Neural cell (in vitro differentiated cells): ENCODE measurements at places on chromosomes 4 and X. TPM values are rescaled to one million over a fixed set of nuclear protein-coding genes. Genes with fewer than 3 reads are reported as not detected.

GATA1 gene
- not detected in 2 replicates for polyA plus RNA-seq

ATG4A gene
- 20.4 and 23.9 TPM in 2 replicates for polyA plus RNA-seq

CCNB3 gene
- polyA plus RNA-seq, result 0.42 TPM in 1 of 2 replicates, not detected in the other

GRIA3 gene
- polyA plus RNA-seq, result 7.5 and 7.8 TPM in 2 replicates

CYTL1 gene
- polyA plus RNA-seq, result not detected in 2 replicates

SHOX gene
- not detected in 2 replicates for polyA plus RNA-seq

RAB40AL gene
- polyA plus RNA-seq, result 0.35 TPM in 1 of 2 replicates, not detected in the other

TMEM156 gene
- polyA plus RNA-seq, result not detected in 2 replicates

PCDH18 gene
- polyA plus RNA-seq, result 0.09 and 0.80 TPM in 2 replicates

RGS12 gene
- polyA plus RNA-seq, result 62.9 and 66.4 TPM in 2 replicates

RNF175 gene
- polyA plus RNA-seq, result 30.1 and 37.8 TPM in 2 replicates

SMIM14 gene
- 42.3 and 55.6 TPM in 2 replicates for polyA plus RNA-seq

CXorf58 gene
- 0.14 TPM in 1 of 2 replicates, not detected in the other for polyA plus RNA-seq

ATP2B3 gene
- polyA plus RNA-seq, result 4.4 and 5.3 TPM in 2 replicates

HS3ST1 gene
- polyA plus RNA-seq, result 0.10 and 0.35 TPM in 2 replicates
